Forelimb muscle (tissue), 1 donor: ENCODE measurements at places on chromosomes 5 and 9. TPM values are rescaled to one million over a fixed set of nuclear protein-coding genes. Genes with fewer than 3 reads are reported as not detected.

GRCh38 chr9:95459851-95460517, 56.8 kb downstream of the PTCH1 start:
- no peak for DNase-seq

- no peak for DNase-seq
Measured at GRCh38 chr5:58983526-58984452, 400.9 kb downstream of the RAB3C start.

DNA sequence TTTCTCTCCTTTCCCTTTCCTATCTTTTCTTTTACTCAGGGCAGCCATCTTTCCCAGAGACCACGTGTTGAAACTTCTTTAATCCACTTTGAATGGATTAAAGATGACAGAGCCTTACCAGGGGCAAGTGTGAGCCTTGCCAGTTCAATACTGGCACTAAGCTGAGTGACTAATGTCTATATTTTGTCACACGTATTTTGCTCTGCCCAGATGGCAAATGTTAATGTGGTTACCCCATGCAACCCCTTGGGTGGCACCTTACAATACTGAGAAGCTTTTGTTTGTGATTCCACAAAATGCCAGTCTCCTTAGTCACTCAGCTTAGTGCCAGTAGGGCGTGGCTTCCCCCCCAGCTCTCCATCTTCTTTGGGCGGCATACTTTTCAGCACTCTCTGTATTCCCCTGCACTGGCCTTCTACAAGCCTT, 24.8 kb downstream of the ANXA1 start:
- no peak for DNase-seq

DNA sequence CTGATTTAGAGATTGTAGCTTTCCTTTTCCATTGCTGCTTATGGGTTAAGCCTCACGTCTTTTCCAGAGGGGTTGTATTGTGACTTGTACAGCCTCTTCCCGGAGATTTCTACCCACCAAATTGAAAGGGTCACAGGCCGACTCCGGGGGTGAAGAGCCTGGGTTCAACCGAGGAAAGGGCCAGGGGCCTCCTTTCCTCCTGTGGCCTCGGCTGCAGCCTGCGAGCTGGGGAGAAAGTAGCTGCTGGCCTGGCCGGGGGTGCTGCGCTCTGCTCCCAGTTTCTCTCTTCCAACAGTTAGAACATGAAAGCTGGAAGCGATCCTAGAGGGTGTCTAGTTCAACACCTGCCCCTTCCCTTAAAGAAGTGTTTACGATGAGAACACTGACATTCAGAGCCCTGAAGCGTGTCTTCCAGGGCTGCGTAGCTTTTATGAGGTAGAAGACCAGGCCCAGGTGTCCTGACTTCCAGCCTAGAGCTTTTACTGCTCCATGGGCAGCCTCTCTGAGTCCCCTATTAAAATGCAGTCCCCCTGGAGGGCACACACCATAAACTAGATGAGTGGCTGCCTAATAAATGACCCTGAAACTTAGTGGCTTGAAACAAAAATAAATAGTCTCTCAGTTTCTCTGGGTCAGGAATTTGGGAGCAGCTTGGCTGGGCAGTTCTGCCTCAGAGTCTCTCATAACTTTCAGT, 56.9 kb downstream of the ACER2 start:
- no peak for DNase-seq

- no peak for DNase-seq
Measured at GRCh38 chr5:171323806-171324632, 15.0 kb downstream of the TLX3 start.

The EDIL3 gene
- polyA plus RNA-seq, result 11.6 TPM

The TSSK1B gene
- 0.13 TPM for polyA plus RNA-seq

DNA sequence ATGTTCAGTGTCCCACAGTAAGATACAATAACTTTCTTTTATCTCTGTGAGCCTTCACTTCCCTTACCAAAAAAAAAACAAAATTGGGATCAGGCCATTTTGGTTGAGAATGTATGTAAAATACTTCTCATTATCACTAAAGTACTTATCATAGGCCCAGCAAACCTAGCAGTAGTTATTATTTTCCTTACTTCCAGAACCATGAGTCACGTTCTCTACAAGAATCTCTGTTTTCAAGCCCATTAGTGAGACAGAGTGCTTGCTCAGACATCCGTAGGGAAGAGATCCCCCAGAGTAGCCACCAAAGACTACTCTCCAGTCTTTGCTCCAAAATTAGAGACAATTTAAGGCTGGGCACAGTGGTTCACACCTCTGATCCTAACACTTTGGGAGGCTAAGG, 103.9 kb upstream of the NR5A1 start:
- DNase-seq, result no peak

GRCh38 chr5:41410307-41410706, 100.1 kb downstream of the PLCXD3 start:
- DNase-seq, result no peak

- DNase-seq, result no peak
Measured at GRCh38 chr9:134724912-134725604, 83.5 kb downstream of the COL5A1 start.
